Left renal cortex interstitium (tissue), 4 donors: ENCODE measurements at places on chromosomes 5 and 9. TPM values are rescaled to one million over a fixed set of nuclear protein-coding genes. Genes with fewer than 3 reads are reported as not detected.

PCDHB9 gene
- 4.1 TPM for polyA plus RNA-seq

- no peak for DNase-seq
Measured at GRCh38 chr5:138930371-138931097, 55.4 kb upstream of the LRRTM2 start.

DNA sequence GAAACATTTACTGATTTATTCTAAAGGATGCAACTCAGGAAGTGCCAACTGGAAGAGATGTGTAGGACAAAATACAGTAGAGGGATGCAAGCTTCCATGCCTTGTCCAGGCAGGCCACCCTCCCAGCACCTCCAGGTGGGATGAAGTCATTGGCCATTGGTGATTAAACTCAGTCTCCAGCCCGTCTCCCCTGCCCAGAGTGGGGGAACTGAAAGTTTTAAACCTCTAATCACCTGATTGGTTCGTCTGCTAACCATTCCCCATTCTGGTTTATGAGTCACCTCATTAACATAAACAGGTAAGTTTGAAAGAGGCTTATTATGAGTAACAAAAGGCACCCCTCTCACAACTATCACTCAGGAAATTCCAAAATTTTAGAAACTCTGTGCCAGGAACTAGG, 8.1 kb downstream of the TNFAIP8 start:
- no peak for DNase-seq

- DNase-seq, result no peak
Measured at GRCh38 chr5:173643964-173644363, 27.5 kb upstream of the BOD1 start.

- DNase-seq, result no peak
Measured at GRCh38 chr5:142432961-142433360, 108.1 kb upstream of the SPRY4 start.

DNA sequence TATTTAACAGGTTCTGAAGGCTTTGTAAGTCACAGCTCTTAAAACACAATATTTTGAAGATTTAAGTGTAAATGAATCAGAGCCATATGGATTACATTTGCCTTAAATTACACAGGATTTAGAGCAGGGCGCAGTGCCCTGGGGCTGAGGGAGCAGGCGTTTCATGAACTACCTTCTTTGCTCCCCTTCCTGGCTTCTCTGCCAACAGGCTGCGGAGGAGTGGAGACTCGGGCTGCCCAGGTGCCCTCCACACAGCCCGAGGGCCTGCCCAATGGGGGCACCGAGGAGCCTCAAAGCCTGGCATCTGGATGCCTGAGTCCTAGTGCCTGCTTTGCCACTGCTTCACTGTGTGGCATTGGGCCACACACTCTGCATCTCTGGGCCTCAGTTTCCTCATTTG, 90.6 kb upstream of the HAND1 start:
- no peak for DNase-seq

DNA sequence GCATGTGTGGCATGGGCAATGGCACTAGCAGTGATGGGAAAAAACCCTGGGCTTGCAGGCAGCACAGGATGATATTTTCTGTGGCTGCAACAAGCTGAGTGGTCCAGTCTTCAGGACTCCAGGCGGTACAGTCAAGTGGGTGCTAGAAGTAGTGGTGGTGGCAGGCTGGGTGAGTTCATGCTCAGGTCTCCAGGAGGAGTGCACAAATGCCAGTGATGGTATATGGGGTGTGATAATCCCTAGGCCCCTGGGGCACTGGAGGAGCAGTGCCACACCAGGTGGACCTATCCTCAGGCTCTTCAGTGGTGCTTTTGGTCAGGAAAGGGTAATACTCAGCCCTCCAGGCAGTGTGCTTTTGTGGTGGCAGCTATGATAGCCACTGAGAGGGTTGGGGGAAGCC, 496.4 kb downstream of the PRR16 start:
- no peak for DNase-seq

DNA sequence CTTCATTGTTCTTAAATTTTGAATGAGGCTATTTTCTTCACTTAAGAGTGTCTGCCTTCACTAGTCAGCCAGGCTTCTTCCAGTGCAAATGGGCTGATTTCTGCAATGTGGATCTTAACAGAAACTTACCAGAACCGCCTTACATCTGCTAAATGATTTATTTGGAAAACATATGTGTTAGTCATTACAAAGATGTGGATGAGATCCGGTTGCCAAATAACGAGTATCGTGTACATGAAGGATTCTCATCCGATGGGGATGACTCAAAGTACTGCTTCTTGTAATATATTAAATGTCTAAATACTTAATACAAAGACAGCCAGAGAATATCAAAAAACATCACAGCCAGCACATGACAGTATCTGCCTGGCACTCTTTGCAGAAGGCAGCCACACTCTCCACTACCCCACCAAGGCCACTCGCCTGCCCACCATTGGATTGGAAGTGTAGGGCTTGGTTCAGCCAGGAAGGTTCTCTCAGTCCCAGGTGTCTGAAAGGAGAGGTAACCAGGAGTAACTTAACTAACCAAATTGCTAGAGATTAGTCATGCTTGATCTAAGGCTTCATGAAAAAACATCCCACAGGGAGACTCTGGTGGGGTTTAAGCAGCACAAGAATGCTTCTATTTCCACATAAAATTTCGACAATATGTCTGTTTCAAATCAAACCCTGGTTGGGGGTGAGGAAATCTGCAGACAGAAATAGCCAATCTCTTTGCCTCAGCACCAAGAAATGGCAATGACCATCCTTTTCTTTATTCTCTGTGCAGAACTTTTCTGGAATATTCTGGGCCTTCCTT, 174.8 kb downstream of the GADD45G start:
- DNase-seq, result no peak

- DNase-seq, result no peak
Measured at GRCh38 chr9:109974143-109974917, 194.3 kb downstream of the PALM2AKAP2 start.
